ENCODE measurements at places on chromosomes 3 and 15. TPM values are rescaled to one million over a fixed set of nuclear protein-coding genes. Genes with fewer than 3 reads are reported as not detected.

Gene RPL39L
- total RNA-seq: 11.0 TPM

Gene CATSPER2
- total RNA-seq: 9.8 TPM

Gene SMCO1
- not detected for total RNA-seq

Gene DCLK3
- not detected for total RNA-seq

Gene STX19
- not detected for total RNA-seq

Gene ADPRH
- 5.5 TPM for total RNA-seq

Gene STXBP5L
- not detected for total RNA-seq

Gene NUDT16
- 10.2 TPM for total RNA-seq

Gene STT3B
- total RNA-seq: 106 TPM

Gene DNAJA4
- 57.4 TPM for total RNA-seq

Gene CSK
- total RNA-seq: 261 TPM

Gene PAK6
- 0.27 TPM for total RNA-seq

Gene PPP2R3A
- total RNA-seq: 0.09 TPM

Gene NBEAL2
- 120 TPM for total RNA-seq

Gene SKOR1
- total RNA-seq: 0.09 TPM

Gene PEX5L
- total RNA-seq: 0.25 TPM

Gene CCR3
- not detected for total RNA-seq

Gene ABHD6
- 28.2 TPM for total RNA-seq

Gene TTLL13
- total RNA-seq: 1.3 TPM

Gene ADGRG7
- not detected for total RNA-seq

Gene RPP14
- 21.8 TPM for total RNA-seq

Gene MYZAP
- total RNA-seq: not detected

Gene ACTRT3
- 1.3 TPM for total RNA-seq

Gene SYNPR
- not detected for total RNA-seq

Gene TMEM108
- not detected for total RNA-seq

Gene PCLAF
- total RNA-seq: 59.9 TPM

Gene TYRO3
- 4.0 TPM for total RNA-seq

Gene FAM174B
- 3.7 TPM for total RNA-seq

Gene LMAN1L
- 0.32 TPM for total RNA-seq

Gene CHRFAM7A
- total RNA-seq: 2.1 TPM

Gene EXD1
- total RNA-seq: not detected

Gene CORO2B
- 0.41 TPM for total RNA-seq

Gene C3orf80
- 0.25 TPM for total RNA-seq

Gene GOLGA8M
- total RNA-seq: 0.55 TPM

Gene SSUH2
- total RNA-seq: 0.18 TPM

Gene GP5
- 0.23 TPM for total RNA-seq

Gene DOCK3
- 1.1 TPM for total RNA-seq
